ENCODE measurements at places on chromosomes 4 and X. TPM values are rescaled to one million over a fixed set of nuclear protein-coding genes. Genes with fewer than 3 reads are reported as not detected.

The TRIM2 gene
- total RNA-seq: 192 TPM

The SRPX gene
- total RNA-seq: 50.5 TPM

The VGLL1 gene
- 1.1 TPM for total RNA-seq

The MAGEC3 gene
- not detected for total RNA-seq

The SPANXA1 gene
- not detected for total RNA-seq

The MEPE gene
- not detected for total RNA-seq

The RBM3 gene
- 124 TPM for total RNA-seq

The NPY5R gene
- total RNA-seq: 1.4 TPM

The TXK gene
- total RNA-seq: 2.9 TPM

The WAS gene
- 3.5 TPM for total RNA-seq

The TLR2 gene
- 8.7 TPM for total RNA-seq

The BEND4 gene
- total RNA-seq: 5.5 TPM

The CNGA2 gene
- total RNA-seq: not detected

The BTK gene
- 3.1 TPM for total RNA-seq

The ALAS2 gene
- total RNA-seq: 43.5 TPM

The FABP2 gene
- total RNA-seq: not detected

The GC gene
- not detected for total RNA-seq

The POF1B gene
- 2.1 TPM for total RNA-seq

The POLN gene
- 4.8 TPM for total RNA-seq

The PPM1K gene
- 54.4 TPM for total RNA-seq

The TMSB15A gene
- 24.7 TPM for total RNA-seq

The PLP1 gene
- 123 TPM for total RNA-seq

The SAGE1 gene
- total RNA-seq: not detected

The SLC25A6 gene
- total RNA-seq: 195 TPM

The TEX11 gene
- 0.33 TPM for total RNA-seq

The CYLC1 gene
- total RNA-seq: not detected

The WDR45 gene
- total RNA-seq: 41.8 TPM

The NEUROG2 gene
- total RNA-seq: 8.2 TPM

The AMOT gene
- 30.5 TPM for total RNA-seq

The H2AZ1 gene
- 130 TPM for total RNA-seq

The CTSO gene
- total RNA-seq: 30.5 TPM

The ZNF185 gene
- total RNA-seq: 14.3 TPM

The SHROOM4 gene
- total RNA-seq: 10.0 TPM

The SLC10A3 gene
- 14.2 TPM for total RNA-seq

Data from camera-type eye (tissue), 1 donor.